Cerebellum (tissue), 4 donors: ENCODE measurements at places on chromosomes 7 and 10. TPM values are rescaled to one million over a fixed set of nuclear protein-coding genes. Genes with fewer than 3 reads are reported as not detected.

The PTF1A gene
- 4.4 TPM for total RNA-seq

The VWA2 gene
- total RNA-seq, result 1.1 TPM

GRCh38 chr10:14602807-14603533, 171.7 kb downstream of the FAM107B start:
- DNase-seq, result no peak

DNA sequence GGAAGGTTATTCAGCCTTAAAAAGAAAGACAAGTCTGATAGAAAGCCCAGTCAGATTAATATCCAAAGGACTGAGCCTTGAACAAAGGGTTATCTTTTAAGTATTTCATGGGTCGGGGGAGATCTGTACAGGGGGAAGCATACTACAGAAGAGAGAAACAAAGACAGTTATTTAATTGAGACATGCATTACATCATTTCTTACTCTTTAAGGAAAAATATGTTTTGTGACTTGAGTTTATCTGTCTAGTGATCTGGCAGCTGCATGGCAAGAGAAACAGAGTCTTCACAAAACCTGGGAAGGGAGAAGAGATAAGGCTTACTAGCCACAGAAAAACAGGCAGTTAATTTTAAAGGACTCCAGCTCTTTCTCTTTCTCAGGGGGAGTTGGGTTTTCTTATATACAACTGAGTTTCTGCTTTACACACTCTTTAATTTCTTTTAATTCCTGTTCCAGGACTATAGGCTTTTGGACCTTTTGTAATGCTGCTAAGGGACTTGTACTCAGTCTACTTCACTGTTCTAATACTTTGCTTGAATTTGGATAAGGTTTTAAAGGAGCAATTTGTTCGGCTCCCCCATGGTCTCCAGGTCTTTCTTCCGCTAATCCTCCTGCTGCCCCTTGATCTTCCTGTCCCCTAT, 20.9 kb upstream of the CYP3A43 start:
- no peak for DNase-seq

DNA sequence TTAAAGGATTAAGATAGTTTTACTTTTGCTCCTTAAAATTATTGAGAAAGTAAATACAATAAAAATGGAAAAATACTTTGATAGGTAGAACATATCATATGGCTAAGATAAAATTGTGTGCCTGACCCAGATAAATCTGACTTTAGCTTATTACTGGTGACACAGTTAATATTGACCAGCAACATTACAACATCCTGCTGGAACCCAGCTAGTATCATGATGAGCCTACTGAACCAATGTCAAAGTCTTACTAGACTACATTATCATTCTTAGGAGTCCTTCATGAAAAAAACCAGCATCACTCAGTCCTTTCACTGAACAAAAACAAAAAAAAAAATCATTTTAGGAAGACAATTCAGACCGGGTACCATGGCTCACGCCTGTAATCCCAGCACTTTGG, 164.8 kb upstream of the CDK1 start:
- DNase-seq, result no peak
